ENCODE measurements at places on chromosomes 6 and 20.

- no peak for DNase-seq
Observed at GRCh38 chr6:133314947-133315346, 73.8 kb downstream of the EYA4 start.

- DNase-seq = no peak
Observed at GRCh38 chr6:112225691-112226090, 28.7 kb downstream of the LAMA4 start.

DNA sequence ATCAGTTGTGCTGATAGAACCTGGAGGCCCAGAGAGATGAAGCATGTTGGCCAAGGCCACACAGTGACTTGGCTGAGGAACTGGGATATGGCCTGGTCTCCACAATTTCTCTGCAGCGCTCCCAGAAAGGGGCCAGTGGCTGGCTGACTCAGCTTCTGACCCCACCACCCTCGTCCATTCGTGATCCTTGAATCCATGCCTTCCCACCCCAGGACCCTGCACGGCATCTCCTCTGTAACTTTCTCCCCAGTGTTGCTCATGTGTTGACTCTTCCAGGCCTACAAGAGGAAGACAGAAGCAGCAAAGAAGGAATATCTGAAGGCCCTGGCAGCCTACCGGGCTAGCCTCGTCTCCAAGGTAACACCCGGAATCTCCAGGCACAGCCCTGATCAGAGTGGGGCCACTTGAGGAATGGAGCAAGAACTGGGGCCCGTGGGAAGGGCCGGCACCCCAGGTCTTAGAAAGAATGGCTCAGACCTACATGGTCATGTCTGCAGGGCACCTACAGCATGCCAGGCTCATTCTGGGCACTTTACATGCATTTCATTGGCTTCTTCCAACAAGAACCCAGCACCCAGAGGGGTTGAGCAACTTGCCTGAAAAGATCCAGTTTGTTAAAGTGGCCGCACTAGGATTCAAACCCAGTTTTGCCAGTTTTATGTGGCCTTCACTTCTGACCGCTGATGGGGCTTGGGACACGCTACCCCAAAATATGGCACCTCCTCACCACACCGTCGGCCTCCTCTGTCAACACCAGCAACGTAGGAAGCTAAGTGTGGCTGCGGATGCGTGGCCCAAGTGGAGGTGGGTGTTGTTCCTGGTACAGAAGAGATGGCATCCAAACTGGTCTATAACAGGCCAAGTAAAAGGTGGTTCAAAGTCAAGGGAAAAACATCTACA is 122.2 kb downstream of the JPH2 start:
- no peak for DNase-seq

GRCh38 chr6:138107752-138108592 is 753 bp upstream of the PERP start:
- DNase-seq = no peak

DNA sequence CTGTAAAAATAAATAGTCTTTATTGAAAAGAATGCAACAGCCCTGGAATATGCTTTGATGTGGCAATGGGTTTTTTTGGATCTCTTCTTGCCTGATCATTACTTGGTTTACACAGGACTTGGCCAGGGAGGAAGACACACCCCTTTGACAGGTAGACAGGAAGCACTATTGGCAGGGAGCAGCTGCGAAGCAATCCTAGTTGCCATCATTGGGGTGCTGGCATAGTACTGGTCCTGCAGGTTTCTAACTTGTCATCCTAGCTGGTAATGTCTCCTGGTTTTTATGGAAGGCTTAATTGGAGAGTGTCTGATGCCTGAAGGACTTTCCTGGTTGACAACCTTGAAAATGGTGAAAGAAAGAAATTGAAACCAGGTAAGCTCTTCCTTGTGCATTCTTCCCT is 71.2 kb upstream of the CCN6 start:
- DNase-seq = no peak

DNA sequence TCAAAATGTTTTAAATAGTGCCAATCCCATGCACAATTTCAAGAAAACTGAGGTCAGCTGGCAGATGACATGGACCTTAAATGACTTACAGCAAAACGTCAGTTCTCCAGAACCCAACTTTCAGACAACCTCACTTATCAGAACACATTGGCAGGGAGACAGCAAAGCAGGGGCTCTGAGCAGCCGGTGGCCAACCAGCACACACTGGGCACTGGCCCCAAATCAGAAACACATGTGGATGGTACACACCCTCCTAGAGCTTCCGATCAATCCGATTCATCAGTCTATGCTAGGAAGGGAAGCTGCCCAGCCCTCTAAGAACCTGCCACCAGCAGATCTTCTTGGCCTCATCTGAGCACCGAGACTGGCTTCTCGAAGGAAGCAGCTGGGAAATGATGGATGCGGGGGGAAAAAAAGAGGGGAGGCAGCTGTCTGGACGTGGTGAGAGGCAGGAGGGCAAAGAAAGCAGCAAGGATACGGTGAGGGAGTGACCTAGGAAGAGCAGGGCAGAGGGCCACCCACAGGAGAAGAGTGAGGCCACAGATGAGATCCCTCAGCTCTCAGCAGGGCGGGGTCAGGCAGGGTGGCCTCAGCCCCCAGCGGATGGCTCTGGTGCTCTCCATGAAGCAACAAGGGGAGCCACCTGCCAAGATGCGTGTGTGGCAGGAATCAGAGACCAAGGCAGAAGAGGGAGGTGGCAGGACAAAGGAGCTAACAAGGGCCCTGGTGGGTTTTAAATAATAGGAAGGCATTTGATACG is 32.9 kb downstream of the TAF4 start:
- no peak for DNase-seq

DNA sequence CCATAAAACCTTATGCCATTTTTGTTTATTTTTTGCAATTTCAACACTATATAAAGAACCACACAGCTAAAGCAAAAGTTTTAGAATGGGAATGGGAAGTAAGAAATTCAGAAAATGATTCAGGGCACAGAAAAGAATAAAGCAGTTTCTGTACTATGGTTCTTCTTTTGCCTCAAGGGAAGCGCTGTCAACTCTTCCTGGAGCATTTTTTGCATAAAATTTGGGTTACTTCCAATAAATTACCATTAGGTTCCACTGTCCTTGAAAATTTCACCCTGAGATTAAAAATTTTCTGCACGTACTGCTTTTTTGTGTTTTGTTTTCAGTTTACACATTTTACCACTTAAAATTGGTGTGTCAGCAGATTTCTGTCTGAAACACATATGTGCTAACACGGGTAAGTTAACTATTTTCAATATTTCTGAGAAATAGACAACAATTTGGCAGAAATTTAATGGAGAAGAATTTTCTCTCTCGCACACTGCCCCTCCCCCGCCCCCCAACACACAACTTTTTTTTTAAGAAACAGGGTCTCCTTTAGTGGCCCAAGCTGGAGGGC is 79.6 kb downstream of the ADAT2 start:
- DNase-seq = no peak

GRCh38 chr6:136582711-136583471 is 32.7 kb upstream of the MAP7 start:
- no peak for DNase-seq

DNA sequence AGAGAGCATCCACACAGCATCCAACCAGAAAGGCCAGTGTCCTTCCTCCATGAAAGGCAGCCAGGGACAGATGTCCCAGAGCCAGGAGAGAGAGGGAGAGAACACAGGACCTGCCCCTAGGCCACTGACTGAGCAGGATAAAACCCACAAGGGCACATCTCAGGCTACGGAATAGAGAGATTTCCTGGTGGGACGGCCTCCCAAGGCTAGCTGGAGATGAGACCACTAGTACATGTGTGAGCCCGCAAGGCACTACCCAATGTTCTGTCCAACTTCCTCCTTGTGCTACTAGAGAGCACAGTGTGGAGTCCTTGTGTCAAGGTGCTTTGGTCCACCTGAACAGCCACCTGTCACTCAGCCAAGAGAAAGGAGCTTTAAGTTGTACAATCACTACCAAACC is 44.2 kb downstream of the PLCG1 start:
- DNase-seq = no peak

DNA sequence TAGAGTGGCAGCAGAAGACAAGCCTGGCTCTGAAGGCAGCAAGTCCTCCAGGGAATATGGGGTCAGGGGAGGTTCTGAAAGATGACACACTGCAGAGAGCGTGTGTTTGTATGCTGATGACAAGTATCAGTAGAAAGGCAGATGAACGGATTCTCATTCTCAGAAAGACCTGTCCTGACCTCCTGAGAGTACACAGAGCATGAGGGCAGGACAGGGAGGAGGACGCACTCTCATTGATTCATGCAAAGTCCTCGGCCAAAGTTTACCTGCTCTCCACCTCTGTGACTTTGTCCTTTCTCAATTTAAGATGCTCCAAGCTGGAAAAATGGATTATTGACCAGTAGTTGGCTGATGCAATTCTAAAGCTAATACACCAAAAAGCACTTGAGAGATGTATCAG is 156.7 kb downstream of the LPA start:
- DNase-seq = no peak

- DNase-seq = no peak
Observed at GRCh38 chr6:136701045-136701444, 91.2 kb downstream of the MAP3K5 start.

DNA sequence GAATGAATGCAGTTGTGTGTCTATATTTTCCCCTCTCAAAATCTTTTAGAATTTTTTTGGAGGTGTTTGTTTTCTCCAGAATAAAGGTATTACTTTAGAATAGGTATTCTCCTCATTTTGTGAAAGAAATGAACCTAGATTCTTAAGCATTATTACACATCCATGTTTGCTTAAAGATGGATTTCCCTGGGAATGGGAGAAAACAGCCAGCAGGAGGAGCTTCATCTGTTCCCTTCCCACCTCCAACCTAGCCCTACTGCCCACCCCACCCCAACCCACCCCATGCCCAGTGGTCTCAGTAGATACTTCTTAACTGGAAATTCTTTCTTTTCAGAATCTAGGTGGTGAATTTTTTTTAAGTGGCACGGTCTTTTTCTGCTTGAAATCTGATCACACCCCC is 127.8 kb downstream of the CD109 start:
- no peak for DNase-seq

DNA sequence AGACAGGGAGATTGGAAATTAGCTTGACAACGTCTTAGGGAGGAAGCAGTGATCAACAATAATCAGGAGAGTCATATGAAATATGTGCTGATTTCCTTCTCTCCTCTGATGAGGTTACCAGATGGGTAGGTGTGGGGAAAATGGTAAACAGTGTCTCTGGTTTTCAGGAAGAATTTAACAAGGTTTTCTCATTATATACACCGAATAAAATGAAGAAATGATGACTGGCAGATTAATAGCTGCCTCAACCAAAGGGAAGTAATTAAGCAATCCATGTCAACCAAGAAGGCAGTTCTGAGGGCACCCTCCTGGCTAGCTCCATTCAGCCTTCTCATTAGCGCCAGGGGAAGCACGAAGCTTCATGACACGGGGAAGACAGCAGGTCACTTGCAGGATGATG is 12.7 kb upstream of the RAMACL start:
- DNase-seq = no peak

- no peak for DNase-seq
Observed at GRCh38 chr6:34718976-34719375, 22.4 kb upstream of the ILRUN start.

- no peak for DNase-seq
Observed at GRCh38 chr20:32610472-32611218, 25.5 kb upstream of the NOL4L start.

GRCh38 chr20:4795394-4795793 is 73.7 kb downstream of the PRND start:
- no peak for DNase-seq

- no peak for DNase-seq
Observed at GRCh38 chr6:150297327-150298029, 71.3 kb upstream of the IYD start.

DNA sequence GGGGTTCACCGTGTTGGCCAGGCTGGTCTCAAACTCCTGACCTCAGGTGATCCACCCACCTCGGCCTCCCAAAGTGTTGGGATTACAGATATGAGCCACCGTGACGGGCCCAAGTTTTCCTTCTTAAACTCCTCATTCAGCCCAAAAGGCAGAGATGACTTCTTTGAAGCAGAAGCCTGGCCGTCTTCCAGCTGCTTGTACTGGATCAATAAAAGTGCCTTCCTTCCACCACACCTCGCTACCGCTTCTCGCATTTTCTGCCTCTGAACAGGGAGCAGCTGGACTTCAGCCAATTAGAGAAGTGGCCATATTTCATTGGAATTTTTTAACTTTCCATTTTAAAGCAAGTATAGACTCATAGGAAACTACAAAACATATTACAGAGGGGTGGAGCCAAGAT is 241.1 kb downstream of the PREX1 start:
- DNase-seq = no peak

DNA sequence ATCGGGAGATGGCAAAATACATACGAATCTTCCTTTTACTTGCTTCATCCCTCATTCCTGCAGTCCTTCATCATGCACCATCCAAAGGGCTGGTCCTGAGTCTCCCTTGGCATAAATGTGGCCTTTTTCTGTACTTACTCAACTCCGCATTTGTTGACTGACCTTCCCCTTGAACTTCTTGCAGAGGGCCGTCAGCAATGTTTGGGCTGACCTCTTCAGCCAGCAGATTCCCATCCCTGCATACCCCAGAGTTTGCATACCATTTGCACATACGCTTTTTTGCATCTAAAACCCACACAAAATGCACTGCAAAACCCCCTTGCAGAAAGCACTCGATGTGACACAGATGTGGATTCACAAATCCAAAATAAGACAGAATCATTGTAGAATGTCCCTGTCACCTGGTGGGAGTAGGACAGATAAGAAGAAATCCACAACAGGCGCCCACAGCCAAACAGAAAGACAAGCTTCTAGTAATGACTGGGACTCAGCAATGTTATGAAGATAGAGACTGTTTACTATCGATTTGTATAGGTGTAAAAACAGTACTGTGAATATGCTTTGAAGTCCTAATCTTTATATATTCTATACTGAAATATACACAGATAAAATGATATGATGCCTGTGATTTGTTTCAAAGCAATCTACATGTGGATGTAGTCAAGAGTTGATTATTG is 45.8 kb downstream of the TBC1D7 start:
- DNase-seq = no peak

DNA sequence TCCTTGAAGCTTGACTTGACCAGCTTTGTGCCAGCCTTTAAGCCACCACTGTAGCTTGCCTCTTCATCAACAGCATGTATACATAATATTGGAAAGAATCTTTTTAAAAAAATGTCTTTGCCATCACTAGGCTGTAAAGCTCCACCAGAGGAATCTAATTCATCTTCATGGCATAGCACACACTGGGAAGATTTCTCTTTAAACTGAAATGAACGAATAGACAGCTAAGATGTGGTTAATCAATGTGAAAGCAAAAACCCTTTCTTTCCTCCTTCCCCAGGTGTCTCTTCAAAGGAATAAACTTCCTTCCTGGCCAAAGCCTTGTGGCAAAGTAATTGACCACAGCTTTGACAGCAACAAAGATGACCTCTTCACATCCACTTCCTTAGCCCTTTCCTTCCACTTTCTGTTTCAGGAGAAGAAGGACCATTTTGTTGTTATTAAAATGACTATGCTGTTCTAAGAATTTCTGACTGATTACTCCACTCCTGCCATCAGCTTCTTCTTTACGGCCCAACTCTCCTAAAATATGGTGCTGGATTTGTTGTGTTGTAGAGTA is 428.7 kb upstream of the SOX4 start:
- no peak for DNase-seq
